M059J (cell line): ENCODE measurements at places on chromosomes 2 and 18. TPM values are rescaled to one million over a fixed set of nuclear protein-coding genes. Genes with fewer than 3 reads are reported as not detected.

GRCh38 chr2:42658306-42658705 is 89.9 kb downstream of the MTA3 start:
- DNase-seq = no peak

Gene TSPYL6
- not detected in 2 replicates for total RNA-seq

DNA sequence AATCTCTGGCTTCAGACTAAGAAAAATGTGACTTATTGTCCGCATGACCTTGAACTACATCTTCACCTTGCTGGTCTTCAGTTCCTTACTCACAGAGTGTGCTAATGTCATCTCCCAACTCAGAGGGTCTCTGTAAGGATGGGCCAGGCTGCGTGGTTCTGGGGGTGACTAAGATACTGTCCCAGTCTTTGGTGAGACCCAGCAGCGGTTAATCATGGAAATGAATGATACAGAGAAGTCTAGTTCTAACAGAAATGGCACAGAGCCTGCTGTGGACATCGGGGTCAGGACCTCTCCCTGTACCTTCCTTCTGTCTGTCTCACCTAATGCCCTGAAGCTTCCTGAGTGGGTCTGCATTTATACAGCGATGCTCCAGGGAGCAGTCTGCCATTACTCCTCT is 662.7 kb upstream of the HS6ST1 start:
- no peak for DNase-seq

DNA sequence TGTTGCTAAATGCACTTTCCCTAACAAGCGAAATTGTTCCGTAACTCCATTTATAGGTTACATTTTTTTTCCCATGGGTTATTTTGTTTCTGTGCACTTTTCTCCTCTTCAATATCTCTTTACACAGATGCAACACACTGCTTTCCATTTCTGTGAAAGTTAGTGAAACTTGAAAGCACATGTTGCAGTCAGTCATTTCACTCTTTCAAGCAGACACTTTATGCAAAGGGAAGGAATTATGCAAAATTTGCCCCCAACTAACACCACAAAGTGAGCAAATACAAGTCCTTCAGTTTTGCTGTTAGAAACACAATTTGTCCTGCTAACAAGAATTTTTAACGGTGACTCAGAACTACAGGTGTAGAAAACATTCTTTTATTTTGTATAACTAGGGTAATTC is 124.8 kb downstream of the PTH2R start:
- DNase-seq = no peak

Gene UNC80
- not detected in 2 replicates for total RNA-seq

GRCh38 chr2:104944495-104944894 is 90.6 kb downstream of the POU3F3 start:
- DNase-seq = peak; percentile 6

DNA sequence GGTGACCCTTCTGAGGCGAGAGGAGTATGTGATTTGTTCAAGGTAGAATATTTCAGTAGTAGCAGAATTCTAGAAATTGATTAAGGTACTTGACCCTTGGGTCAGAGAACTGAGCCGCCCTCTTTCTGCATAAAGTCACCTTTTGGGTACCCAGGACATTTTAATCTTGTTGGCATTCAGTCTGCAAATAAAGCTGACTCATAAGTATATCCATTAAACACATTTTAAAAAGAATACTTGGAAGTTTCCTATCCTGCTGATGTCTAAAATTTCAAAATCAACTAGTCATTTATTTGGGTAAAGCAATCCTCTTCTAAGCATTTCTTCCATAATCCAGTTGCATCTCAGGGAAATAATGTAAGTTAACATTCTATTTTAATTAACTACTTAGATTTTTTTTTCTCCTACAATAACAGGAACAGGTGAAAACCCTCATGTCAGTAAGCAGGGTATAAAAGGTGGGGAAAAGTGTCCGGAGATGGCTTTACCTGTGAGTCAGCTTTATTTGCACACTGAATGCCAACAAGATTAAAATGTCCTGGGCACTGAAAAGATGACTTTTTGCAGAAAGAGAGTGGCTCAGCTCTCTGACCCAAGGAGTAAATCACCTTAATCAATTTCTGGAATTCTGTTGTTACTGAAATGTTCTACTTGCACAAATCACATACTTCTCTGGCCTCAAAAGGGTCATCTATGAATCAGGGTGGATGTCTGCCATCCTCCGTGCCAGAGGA is 78.7 kb upstream of the ITGA6 start:
- DNase-seq = no peak

- no peak for DNase-seq
These were observed 10.6 kb downstream of the COL5A2 start for GRCh38 chr2:189168856-189169499.
